GM23248 (cell line): ENCODE measurements at places on chromosomes 12 and 14. TPM values are rescaled to one million over a fixed set of nuclear protein-coding genes. Genes with fewer than 3 reads are reported as not detected.

GRCh38 chr14:31966896-31967668 lies 110.0 kb upstream of the ARHGAP5 start:
- H3K27me3 ChIP-seq, result no peaks in the 10 kb centered on the region
- peak; percentile 9 for DNase-seq
- peaks cover 16% of the 10 kb centered on the region for H3K4me1 ChIP-seq

Gene FAM222A
- total RNA-seq, result 0.89 and 0.97 TPM in 2 replicates

DNA sequence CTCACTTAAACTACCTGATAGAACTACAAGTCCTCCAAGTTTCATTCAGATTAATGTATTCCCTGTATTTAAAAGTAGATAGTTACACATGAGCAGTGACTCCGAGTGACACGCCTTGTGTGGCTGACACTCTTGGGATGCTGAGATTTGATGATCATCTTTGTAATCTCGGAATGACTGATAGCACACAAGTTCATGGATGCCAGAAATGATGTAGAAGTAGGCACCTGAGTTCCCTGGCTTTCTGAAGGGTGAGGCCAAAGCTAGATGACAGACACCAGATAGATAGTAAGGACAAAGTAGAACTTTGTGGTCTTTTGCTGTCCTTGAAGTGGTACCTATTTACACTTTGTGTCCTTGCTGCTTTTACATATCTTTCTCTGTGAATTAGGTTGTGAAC lies 491.2 kb downstream of the PCNX1 start:
- peaks cover 38% of the 10 kb centered on the region for H3K4me1 ChIP-seq
- H3K4me3 ChIP-seq, result no peak overlapping the region
- no peak for DNase-seq

DNA sequence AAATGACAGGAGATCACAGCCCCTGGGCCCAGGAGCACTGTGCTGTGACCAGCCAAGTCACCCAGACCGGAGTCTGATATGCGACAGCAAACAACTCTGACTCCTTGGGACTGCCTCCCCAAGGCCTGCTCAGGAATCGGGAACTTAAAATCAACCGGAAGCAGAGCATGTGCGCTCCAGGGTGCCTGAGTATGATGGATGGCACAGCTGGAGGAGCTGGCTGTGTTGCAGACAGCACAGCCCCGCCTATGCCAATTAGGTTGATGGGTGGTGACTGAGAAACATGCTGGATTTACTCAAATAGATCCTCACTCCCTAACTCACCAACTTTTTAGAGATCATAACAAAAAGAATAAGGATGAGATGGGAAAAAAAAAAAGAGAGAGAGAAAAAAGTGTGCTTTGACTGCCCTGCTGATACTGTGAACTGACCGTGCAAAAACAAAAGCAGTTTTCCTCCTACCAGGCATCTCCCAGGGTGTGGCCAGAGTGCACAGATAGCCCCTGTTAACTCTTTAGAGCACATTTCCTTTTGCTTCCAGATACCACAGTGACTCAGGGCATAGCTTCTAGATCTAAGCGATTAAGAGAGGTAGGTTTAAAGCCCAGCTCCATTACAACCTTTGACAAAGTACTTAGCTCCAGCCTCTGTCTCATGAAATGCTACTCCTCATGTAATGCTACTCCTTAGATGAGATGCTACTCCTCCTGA lies 27.4 kb upstream of the STON2 start:
- no peak for DNase-seq
- no peaks in the 10 kb centered on the region for H3K36me3 ChIP-seq
- no peaks in the 10 kb centered on the region for H3K4me1 ChIP-seq
- no peak overlapping the region for H3K4me3 ChIP-seq

DNA sequence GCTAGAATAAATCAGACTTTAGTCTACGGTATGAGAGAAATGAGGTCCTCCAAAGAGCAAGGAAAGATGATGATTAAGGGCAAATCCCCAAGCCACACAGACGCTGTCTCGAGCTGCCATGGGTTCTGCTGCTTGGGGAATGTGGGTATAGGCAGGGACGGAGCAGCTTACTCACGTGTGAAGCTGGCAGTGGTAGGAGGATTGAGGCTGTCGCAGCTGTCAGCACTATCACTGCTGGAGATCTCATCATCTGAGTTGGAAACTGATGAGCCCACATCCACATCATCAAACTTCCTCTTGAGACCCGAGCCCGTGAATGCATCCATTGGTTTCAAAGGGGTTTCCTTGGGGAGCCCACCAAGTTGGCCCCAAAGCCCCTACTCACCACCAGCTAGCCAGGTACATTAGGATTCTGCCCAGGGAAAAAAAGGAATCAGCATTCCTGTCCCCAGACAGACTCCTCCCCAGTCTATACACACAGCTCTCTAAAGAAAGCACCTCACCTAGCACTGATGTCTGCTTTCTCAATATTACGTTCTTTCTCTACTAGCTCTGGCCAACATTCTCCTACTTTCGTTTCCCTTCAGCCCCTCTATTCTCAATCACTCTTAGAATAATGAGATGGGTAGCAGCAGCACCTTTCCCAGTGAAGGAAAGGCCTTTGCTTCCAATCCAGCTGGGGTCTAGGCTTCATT lies 7.0 kb downstream of the CSRNP2 start:
- no peak for DNase-seq
- peaks cover 19% of the 10 kb centered on the region; the same call in 1 of the 2 replicates for H3K36me3 ChIP-seq
- H3K27me3 ChIP-seq, result no peaks in the 10 kb centered on the region
- H3K4me3 ChIP-seq, result no peak overlapping the region

DNA sequence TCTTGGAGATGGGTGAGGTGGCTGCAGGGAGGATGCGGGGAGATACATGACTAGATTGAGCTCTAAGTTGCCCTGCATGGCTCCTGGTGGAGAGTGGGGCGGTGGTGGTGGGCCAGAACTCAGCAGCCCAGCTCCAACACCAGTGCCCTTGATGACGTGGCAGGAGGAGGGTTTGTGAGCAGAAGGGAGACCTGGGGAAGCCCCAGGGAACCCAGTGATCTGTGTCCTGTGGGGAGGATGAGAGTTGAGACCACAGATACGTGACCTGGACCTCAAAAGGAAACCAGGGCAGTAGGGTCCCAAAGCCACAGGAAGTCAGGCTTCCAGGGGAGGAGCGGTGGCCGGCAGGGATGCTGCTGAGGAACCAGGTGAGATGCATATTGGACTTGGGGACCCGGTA lies 989.1 kb upstream of the TMEM132C start:
- H3K36me3 ChIP-seq, result no peaks in the 10 kb centered on the region
- H3K4me1 ChIP-seq, result peaks cover 16% of the 10 kb centered on the region
- DNase-seq, result no peak
- H3K4me3 ChIP-seq, result no peak overlapping the region
- H3K27me3 ChIP-seq, result no peaks in the 10 kb centered on the region
- no peak overlapping the region for H3K27ac ChIP-seq

Gene GPRC5D
- total RNA-seq, result not detected in 2 replicates

Gene ARMH4
- total RNA-seq, result 2.9 and 3.3 TPM in 2 replicates

Gene ACTN1
- 403 and 414 TPM in 2 replicates for total RNA-seq

DNA sequence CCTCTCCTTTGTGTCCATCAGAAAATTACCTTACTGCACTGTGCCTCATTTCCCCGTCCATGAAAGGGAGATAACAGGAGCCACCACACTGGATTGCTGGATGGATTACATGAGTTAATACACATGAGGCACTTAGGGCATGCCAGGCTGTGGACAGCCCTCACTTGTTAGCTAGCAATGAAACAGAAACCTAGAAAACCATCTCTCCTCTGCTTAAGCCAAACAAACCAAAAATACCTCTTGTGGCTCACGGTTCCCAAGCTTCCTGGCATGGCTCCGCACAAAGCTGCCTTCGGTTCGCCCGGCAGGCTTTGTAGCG lies 660 bp upstream of the HCFC2 start:
- H3K36me3 ChIP-seq, result peaks cover 16% of the 10 kb centered on the region
- H3K27me3 ChIP-seq, result no peaks in the 10 kb centered on the region
- peak overlapping the region; percentile 84 for H3K27ac ChIP-seq
- no peak for DNase-seq
- peak overlapping the region; percentile 95 for H3K4me3 ChIP-seq
- H3K4me1 ChIP-seq, result peaks cover 15% of the 10 kb centered on the region; the same call in 1 of the 2 replicates
